Hematopoietic multipotent progenitor cell treated with erythropoietin and hydrocortisone succinate and interleukin-3 and kit ligand, for 6 days (in vitro differentiated cells): ENCODE measurements at places on chromosomes 5 and 9.

DNA sequence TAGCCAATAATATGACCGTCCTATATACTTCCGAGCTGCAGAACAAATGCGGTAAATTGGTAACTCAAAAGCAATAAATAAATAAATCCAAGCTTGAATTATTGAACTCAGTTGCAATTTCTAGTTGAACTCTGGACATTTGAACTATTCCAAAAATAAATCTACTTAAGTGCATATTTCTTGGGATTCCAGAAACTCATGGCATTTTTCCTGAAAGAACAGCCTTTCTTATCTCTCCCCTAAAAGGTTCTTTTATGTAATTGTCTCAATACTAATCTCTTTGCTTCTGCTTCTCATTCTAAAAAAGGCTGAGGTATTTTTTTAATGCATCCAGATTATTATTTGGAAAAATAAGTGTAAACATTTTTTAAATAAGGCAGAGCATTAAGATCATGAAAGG lies 131.7 kb downstream of the TRPM6 start:
- no peak for DNase-seq

DNA sequence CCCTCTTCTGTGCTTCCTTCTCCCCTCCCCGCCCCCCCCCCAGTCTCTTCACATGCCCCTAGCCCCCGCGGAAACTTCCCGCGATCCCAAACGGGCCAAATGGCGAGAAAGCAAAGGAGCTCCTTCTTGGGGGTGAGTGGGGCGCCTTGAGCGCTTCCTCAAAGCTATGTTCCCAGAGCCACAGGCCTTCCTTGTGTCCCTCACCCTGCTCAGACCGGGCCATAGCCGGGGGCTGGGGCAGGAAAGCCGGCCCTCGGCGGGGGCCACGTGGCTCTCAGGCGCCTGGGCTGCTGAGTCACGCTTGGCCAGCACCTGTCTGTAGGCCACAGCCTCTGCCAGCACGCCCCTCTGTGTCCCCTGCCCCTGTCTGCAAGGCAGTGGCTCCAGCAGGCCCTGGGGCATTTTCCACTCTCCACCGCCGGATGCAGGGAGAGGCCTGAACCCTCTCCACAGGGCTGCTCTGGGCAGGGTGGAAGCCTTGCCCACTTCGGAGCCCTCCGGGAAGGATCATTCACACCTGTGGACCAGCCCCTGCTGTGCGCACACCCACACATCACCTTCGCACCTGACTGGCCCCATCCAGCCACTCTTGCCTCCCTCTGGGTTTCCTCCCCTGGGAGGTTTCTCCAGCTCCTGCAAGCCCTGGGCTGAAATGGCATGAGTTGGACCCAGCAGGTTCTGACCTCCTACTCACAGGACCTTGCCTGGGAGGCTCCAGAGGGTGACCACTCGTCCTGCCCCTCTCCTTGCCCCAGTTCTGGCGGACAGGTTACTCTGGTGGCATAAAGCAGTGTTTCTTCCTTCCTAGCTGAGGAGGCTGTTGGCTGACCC lies 1.2 kb upstream of the SQSTM1 start:
- DNase-seq = peak; percentile 63

DNA sequence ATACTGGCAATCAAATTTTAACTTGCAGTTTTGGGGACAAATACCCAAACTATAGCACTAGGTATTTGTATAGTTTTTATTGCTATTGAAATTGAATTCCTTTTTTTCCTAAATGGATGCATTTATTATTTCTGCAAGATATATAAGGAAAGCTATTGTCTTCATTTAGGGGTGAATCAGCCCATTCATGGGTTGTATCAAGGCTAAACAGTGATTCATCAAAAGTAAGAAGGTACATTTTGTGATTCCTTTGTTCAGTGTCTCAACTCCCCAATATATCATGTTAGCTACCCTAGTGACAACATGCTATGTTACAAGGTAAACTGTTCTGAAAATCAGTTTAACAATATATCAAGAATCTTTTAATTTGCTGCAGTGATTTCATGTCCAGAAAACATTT lies 185.7 kb downstream of the PLK2 start:
- no peak for DNase-seq

DNA sequence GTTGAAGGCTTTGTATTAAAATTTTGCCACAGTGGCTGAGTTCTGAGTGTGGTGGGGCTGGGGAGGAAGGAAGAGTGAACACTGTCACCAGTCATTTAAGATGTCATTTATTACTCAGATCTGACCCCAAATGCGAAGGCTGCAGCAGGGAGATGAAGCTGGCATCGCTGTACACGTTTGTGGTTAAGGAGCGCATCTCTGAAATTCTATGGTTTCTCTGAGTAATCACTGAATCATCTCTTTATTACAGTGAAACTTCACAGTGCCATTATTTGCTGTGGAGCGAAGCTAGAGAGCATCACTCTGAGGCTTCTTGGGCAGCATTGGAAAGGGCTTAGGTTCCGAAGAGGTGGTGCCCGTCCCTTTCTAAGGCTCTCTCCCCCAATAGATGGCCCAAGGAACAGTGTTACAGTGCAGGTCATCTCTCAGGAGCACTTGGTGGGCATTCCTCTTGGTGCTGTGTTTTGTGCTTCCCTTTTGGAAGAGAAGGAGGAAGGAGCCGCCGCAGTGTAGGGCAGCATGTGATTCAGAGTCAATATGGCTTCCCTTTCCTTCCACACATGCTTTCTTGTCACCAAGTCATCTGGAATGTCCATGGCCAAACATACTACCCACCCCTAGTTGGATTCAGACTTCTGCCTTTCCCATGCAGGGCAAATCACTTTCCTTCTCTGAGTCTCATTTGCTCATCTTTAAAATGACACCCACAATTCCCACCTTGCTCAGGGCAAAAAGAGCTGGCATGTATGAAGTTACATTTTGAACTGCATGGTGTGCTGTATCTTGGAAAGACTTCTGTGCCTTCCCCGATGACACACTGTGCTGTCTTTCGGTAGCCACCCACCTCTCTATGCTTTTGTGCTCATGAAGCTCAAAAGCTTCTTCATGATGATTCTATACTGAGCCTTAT lies 9.3 kb upstream of the TEX48 start:
- no peak for DNase-seq

GRCh38 chr9:78262655-78263054 lies 26.8 kb downstream of the CEP78 start:
- no peak for DNase-seq

DNA sequence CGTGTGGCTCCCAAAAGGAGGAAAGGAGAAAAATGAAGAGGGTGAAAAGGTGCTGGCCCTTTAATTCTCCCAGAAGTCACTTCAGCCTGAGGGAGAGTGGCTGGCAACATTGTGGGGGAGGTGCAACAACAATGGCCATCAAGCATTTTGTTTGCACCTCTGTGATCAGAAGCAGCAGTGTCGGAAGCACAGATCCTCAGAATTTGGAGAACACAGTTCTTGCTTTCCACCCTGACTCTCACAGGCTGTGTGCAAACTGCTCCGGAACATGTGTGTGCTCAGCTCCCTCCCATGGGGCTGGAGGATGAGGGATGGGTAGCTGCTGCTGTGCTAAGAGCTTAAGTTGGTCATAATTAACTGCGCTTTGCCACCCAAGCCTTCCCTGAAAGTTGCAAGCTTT lies 127.1 kb downstream of the DPYSL3 start:
- DNase-seq = no peak
